Hypothalamus (tissue), 51 donors: ENCODE measurements at places on chromosomes 13 and 19.

- DNase-seq = no peak
Measured at GRCh38 chr19:3325451-3325850, 40.9 kb upstream of the NFIC start.

DNA sequence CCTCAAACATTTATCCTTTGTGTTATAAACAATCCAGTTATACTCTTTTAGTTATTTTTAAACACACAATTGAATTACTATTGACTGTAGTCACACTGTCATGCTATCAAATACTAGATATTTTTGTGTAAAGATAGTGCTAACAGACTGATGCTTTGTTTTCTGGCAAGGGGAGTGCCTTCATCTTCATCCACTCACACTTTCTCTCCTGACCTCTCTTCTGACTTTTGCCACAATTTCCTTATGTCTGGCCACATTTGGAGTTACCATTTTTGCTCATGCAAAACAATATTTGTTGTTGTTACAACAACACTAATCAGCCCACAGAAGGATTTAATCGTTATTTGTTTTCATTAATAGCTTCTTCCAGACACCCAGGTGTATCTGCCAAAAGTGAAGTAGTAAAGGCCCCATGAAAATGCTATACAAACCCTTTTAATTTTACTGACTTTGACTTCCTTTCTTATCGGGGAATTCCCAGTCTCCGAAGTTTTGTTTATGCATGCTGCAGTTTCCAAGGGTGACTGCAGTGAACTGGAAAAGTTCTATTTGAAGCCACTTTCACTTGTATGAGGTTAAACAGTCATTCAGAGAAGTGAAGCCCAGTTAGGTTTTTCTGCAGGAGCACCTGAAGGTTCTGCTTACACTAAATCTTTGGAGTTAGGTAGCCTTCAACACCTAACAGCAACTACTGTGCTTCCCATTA is 66.1 kb upstream of the FRY start:
- DNase-seq = no peak

GRCh38 chr13:23632048-23632582 is 61.9 kb downstream of the TNFRSF19 start:
- no peak for DNase-seq

GRCh38 chr13:30429721-30430694 is 7.7 kb downstream of the UBE2L5 start:
- no peak for DNase-seq

GRCh38 chr19:18660051-18660910 is 23.2 kb upstream of the CRTC1 start:
- no peak for DNase-seq

- DNase-seq = no peak
Measured at GRCh38 chr13:52944697-52945096, 83.9 kb upstream of the OLFM4 start.
